ENCODE measurements at places on chromosomes 16 and 17.
A peak's percentile ranks its signal among the peaks of the same experiment; 100 is the strongest.

DNA sequence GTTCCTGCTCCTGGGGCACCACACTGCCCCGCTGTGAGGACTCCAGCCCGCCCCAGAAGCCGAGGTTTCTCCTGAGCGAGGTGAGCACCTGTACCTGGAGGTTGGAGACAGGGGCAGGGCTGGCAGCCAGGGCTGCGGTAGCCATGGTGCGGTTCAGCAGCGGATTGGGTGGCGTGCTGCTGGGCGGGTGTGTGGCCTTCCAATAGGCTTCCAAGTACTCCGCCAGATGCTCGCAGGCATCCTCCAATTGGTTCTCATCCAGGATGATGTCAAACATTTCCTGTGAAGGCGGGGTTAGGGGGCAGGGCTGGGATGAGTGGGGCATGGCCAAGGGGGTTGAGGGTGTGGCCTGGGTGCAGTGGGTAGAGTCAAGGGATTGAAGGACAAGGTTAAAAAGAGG, 11.3 kb upstream of the ARL5C start:
- DNase-seq: no peak

- DNase-seq: no peak
Measured at GRCh38 chr17:19610879-19611278, 37.7 kb upstream of the ALDH3A2 start.

GRCh38 chr16:55871411-55872038, 3.6 kb downstream of the CES5A start:
- DNase-seq: no peak

DNA sequence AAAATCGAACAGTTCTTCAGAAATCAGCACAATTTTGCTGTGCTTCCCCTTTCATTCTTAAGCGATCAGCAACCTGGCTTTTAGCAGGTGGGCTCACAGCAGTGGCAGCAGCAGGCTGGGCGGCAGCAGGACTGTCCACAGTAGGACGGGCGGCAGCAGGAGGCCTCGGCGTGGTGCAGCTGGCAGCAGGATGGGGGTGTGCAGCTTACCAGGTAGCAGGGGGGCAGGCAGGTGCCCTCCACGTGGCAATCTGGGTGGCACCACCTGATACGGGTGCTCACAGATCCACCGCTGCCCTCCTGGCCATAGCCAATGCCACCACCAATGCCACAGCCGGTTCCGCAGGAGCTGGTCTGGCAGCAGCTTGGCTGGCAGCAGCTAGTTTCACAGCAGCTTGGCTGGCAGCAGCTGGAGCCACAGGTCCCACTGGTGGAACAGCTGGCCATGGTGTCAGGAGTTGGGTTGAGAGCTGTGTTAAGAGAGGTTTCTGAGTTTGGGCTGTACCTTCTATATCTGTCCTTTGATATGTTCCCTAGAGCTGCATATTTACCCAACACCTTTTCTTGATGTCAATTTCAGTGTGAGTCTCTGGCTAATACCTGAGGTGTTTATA, at the start of gene KRTAP1-4:
Gene KRTAP1-4, minus strand, starts transcription at position 563 of the 613 bp plus-strand sequence. Its CDS starts 117 bp downstream, at position 446.
- DNase-seq: no peak

- no peak for DNase-seq
Measured at GRCh38 chr16:20729141-20729540, 12.5 kb downstream of the THUMPD1 start.

DNA sequence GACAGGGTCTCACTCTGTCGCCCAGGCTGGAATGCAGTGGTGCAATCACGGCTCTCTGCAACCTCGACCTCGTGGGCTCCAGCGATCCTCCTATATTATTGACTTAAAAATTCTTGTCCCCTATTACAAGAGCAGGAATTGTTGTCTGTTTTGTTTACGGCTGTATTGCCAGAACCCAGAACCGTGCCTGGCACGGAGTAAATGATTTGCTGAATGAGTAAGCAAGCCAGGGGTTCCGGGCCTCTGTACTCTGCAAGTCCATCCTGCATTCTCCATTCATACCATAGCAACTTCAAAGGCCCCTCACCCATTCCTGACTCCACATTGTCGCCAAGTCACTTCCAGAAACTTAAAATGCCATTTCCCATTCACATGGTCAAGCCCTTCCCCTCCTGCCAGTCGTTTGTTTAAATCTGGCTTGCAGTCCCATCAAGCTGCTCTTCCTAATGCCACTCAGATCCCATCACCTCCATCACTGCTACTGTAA, 6.9 kb downstream of the ADCY9 start:
- DNase-seq: no peak

GRCh38 chr16:6297666-6298410, 1034.8 kb upstream of the RBFOX1 start:
- DNase-seq: no peak

DNA sequence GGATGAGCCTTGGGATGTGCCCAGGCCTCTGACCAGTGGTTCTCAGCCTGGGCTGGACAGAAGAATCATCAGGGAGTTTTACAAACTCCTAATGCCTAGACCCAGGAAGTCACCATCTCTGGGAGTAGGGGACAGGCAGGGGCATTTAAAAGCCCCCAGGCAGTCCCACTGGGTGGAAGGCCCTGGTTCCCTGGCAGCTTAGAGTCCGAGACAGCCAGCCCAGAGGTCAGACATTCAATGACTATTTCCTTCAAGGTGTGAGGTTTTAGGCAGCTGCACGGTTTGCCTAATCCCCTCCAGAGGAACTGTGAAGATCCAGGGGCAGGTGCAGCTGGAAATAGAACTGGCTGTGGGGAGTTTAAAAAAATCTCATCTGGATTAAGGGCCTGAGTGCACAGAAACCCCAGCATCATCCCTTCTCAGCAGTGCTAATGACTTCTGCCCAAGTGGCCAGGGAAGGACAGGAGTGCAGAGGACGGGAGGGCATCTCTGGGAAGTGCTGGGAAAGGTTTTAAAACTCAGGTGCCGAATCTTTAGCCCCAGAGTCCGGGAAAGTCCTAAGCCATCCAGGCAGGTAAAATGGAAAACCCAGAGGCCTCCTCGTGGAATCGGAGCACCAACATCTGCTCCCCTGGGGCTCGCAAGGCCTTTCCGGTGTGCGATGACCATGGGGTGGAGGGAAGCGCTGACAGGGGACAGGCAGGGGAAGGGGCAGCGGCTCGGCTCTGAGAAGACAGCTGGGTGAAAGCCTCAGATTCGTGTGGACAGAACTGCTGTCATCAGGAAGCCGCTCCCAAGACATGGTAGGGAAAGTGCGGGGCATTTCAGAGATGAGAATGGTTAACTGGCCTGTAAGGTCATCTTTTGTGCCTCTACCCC, 1.5 kb upstream of the LGALS3BP start:
- no peak for DNase-seq

DNA sequence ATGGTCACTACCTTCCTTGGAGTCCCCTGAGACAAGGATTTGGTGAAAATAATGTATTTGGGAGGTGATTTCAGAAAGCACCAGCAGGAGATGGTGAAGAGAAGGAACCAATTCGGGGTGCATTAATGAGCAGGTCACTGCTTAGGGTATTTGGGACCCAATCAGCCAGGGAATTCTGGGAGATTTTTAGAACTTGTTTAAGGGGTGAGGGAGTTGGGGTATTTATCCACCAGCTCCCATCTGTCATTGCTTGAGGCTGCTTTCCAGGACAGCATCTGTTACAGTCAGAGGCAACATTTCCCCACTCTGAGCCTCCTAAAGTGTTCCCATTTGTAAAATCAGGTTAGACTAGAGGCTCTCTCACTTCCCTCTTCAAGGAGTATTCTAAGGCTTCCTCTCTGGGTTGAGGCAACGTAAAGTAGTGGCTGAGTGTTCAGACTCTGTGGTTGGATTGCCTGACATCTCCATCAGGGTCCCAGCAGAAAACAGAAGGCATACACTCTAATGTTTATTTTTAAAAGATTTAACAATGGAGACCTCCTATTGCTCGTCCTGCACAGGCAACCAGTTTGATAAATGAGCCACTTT, 60.9 kb downstream of the CLEC19A start:
- no peak for DNase-seq

DNA sequence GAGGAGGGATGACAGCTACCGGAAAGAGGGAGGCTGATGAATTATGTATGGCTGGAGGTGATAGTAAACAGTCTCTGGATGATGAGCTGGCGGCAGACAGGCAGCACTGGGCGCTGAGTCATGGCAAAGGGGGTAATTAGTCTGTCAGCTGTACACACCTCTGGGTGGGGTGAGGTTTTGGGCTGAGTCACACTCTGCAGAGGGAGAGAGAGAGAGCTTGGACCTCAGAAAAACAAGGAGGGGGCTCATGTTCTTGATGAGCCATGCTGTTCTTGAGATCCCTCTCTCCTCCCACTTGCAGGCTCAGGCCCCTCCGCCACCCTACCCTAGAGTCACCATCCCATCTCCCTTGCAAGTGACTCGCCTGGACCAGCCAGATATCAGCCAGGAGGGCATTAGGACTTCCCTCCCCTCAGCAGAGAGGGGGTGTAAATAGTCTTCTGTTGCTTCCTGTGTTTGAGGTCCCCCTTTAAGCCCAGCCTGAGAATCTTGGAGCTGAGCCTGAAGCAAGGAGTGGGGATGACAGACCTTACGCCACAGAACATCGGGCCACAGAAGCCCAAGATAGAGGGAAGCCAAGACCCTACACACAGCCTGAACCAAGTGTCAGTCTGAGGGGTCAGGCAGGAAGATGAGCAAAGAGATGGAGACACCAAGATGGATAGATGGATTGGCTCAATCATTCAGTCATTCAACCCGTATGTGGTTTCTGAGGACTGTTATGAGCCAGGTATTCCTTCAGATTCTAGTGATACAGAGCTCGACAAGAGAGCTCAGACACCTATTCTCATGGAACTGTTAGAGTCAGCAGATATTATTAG, 383.2 kb upstream of the CCL2 start:
- peak; percentile 6 for DNase-seq

GRCh38 chr16:87203060-87203656, 114.0 kb downstream of the C16orf95 start:
- DNase-seq: peak; percentile 47

- no peak for DNase-seq
Measured at GRCh38 chr16:5709889-5710288, 612.3 kb upstream of the EEF2KMT start.

DNA sequence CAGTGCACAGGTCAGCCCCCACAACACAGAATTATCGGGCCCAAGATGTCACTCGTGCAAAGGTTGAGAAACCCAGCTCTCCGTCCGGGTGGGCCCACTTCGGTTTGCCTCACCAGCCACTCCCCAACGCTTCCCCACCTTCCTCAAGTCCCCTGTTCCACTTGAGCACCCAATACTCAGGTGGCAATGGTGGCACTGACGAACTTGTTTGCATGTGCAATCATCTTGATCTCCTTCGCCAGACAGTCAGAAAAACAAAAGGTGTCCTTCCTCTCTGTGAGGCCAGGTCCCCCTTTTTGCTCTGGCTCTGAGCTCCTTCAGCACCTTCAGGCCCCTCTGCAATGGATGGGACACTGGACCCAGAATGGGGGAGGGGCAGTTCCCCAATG, 3.7 kb downstream of the GGA2 start:
- DNase-seq: no peak

- DNase-seq: peak; percentile 90
Measured at GRCh38 chr16:65392806-65393565, 271.1 kb upstream of the CDH11 start.

DNA sequence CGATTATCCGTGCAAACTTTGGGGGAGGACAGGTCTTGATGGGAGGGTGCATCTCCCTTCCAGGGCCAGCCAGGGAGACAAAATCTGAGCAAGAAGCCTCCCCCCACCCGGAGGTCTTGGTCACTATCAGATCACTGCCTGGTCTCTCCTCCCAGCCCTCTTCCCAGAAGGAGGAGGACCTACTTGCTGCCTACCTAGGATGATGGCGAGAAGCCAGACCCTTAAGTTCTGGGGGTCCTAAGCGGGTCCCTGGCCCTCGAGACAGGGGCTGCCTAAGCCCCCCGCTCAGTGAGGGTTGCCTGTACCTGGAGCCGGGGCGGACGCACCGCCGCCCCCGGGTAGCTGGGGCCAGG, 4.6 kb downstream of the TSPOAP1 start:
- DNase-seq: no peak

DNA sequence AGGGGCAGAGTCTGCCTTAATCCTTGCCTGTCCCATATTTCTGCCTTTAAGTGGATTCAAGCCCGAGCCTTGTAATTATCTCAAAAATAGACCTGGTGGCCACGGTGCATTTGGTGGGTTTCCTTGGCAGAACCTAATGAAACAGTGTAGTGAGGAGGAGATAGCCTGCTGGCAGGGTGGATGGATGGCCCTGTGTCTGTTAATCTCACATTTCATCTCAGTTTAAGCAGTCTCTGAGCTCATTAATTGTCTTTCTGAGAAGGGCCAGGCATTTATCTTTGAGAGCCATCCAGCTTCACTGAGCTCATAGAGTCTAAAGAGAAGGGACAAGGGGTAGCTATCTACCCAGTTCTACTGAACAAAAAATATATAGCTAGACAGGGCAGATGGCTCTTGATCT, 364.0 kb upstream of the EEF2KMT start:
- no peak for DNase-seq

DNA sequence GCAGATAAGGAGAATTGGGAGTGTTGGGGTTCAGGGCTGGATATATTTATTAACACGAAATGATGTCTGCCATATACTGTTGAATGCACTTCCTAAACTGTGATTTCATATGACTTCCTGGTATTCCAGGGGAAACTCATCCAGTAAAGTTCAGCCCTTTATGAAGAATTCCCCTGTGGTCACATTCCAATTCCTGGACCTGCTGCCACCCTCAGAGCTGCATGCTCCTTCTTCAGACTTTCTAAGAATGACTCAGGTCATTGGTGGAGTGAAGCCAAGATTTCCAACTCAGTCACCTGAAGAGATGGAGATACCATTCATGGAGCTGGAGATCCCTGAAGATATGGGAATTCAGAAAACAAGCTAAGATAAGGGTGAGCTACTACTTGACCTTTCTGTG, 114.2 kb upstream of the TMEM97 start:
- DNase-seq: no peak

DNA sequence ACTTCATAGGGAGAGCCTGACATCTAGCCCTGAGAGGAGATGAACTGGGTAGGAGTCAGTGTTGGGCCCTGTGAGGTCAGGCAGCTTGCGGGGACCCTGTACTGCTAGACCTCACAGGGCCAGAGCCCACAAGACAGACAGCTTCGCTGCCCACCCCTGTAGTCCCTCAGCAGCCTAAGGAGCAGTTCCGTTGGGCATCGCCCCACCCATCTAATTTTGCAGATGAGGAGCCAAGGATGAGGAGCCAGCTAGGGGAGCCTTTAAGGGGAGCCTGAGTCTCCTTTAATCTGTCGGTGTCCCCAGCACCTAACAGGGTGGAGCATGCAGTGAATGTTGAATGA, 755 bp upstream of the TUFM start:
- DNase-seq: no peak
